ENCODE measurements at places on chromosomes 1 and 21.

- DNase-seq, result peak; percentile 15
Observed at GRCh38 chr21:34886240-34887104, 162.6 kb downstream of the RUNX1 start.

- no peak for DNase-seq
Observed at GRCh38 chr21:26759731-26760130, 85.5 kb downstream of the ADAMTS1 start.

DNA sequence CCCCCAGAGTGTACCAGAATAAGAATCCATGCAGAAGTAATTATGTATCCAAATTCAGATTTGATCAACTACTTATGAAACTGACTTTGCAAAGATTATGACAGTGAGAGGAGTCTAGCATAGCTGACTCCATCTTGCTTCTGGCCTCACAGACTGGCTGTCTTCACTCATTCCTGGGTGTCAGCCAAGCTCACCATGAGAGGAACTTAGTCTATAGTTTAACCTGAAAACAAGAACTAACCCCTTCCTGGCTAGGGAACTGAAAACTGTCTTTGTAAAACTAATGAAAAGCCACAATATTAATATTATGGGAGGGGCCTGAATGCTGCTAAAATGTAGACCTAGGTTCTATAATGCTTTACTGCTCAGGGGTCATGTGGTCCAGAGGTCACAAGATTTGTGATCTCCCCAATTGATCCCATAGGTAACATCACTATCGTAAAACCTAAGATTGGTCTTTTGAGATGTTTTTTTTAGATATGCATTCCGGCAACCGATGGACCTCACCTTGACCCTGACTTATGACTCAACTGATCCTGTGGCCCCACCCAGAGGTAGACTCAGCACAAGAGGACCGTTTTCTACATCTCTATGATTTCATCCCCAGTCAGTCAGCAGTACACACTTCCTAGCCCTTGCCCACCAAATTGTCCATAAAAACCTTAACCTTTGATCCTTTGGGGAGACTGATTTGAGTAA is 55.2 kb downstream of the ATP1B1 start:
- no peak for DNase-seq

DNA sequence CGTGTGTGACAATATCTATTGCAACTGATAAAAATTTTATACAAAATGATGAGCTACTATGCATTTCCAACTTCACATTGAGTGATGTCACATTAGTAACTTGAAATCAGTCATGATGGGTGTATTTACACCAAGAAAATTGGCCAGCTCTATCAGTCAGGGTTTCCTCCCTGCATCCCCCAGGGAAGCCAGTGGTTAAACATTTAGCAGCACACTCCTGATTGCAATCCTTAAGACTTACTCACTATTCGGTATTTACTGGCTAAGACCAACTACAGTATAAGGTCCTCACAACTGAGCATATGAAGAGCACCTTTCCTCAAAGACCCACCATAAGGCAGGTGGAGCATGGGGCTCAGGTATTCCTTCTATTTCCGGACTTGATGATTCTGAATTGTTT is 41.3 kb upstream of the PTGFRN start:
- DNase-seq, result no peak

All from effector memory CD8-positive, alpha-beta T cell (primary cell).